ENCODE measurements at places on chromosomes 6 and 20.

- DNase-seq: no peak
Observed at GRCh38 chr6:14542670-14543366, 425.2 kb downstream of the CD83 start.

DNA sequence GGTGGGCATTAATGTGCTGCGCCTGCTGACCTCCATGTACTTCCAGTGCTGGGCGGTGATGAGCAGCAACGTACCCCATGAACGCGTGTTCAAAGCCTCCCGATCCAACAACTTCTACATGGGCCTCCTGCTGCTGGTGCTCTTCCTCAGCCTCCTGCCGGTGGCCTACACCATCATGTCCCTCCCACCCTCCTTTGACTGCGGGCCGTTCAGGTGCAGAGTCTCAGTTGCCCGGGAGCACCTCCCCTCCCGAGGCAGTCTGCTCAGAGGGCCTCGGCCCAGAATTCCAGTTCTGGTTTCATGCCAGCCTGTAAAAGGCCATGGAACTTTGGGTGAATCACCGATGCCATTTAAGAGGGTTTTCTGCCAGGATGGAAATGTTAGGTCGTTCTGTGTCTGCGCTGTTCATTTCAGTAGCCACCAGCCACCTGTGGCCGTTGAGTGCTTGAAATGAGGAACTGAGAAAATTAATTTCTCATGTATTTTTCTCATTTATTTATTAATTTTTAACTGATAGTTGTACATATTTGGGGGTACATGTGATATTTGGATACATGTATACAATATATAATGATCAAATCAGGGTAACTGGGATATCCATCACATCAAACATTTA, 35.2 kb upstream of the NOP56 start:
- DNase-seq: no peak

- DNase-seq: no peak
Observed at GRCh38 chr20:37506152-37506725, 14.8 kb upstream of the NNAT start.

DNA sequence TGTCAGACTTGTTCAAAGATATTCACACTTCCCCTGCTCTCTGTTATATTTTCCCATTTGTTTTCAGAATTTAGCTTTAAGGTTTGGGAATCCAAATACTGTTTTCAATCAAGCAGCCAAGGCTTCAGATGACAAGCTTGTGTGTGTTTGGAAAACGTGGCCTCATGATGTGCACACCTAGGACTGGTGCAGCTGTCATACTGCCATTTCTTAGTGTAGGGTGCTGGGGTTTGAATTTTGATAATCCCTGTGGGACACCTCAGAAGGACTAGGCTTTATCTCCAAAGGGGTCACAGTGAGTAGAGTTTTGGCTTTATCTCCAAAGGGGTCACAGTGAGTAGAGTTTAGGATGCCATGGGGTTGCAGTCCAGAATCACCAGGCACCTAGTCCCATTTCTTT, 65.3 kb upstream of the JAG1 start:
- no peak for DNase-seq

- DNase-seq: no peak
Observed at GRCh38 chr6:36829919-36830544, 9.2 kb downstream of the CPNE5 start.

All from left kidney (tissue), 8 donors.